ENCODE measurements at places on chromosomes 12 and 14.

DNA sequence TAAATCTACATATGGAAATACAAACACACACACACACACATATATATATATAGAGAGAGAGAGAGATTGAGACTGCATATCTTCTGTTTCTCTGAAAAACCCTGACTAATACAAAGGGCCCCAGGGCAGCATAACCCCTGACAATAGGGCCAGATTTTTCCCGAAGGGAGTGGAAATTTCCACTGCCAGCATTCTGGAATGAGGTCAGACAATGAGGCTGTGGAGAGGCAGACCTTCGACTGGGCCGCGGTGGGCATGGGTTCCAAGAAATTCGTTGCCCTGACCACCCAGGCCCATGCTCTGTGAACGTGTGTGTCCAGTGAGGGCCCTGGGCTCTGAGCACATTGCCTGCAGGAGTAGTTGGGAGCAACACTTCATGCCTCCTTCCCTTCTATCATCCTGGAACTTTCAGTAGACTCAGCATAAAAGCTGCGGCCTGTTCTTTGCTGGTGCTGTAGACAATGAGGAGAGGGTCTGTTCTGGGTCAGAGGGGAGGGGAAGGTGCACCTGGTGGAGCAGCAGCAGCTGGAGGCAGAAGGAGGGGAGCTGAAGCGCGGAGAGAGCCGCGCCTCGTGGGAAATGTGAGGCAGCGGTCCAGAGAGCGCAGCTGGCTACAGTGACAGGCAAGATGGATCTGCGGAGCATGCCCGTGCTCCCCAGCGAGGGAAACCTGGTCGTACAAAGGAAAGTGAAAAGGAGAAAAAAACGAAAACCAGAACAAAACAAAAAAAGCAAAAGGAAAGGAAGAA lies 25.6 kb upstream of the CCDC60 start:
- no peak for DNase-seq

GRCh38 chr14:33450416-33450815 lies 500.5 kb downstream of the EGLN3 start:
- DNase-seq, result no peak

DNA sequence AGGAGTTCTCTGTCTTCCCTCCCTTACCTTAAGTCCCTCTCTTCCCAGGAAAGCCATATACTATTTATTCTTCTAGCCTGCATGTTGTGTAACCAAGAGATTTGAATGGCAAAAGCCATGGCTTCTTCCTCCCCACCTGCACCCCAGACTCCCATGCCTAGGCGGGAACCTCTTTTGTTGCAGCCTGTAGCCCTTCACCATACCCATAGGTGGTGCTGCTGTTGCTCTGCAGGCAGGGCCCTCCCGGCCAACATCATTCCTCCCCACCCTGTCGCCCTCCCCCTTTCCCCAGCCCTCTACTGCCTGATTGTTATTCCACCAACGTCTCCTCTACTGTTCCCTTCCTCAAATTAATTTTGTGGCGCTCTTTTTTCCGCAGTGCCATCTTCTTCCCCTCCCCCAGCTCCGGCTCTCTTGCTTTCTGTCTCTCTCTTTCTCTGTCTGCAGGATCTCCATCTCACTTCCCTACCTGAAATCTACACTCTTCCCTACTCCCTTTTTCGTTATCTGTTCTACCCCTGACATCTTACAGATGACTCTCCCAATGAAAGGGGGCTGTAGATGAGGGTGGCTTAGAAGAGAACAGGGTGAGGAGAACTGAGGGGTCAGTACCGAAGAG lies 13.8 kb downstream of the NGDN start:
- DNase-seq, result no peak

- DNase-seq, result no peak
These were observed 72.3 kb downstream of the METTL25 start for GRCh38 chr12:82430541-82431145.

GRCh38 chr12:87406926-87407325 lies 622.3 kb downstream of the C12orf50 start:
- DNase-seq, result no peak

DNA sequence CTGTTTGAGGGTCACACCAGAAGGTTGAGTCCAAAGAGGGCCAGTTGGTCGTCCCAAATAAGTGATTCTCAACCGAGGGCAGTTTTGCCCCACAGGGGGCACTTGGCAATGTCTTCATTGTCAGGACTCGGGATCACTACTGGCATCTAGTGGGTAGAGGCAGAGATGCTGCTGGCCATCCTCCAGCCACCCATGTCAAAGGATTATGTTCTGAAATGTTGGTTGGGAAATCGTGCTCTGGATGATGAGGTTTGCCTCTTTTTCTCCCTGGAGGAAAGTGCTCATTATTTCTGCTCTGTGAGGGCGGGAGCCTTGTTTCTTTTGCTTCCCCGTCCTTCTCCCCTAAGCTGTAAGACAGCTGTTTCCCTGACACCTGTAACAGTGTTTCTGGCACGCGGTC lies 3.6 kb downstream of the ZNF839 start:
- DNase-seq, result peak; percentile 56

GRCh38 chr12:27549801-27550652 lies 26.0 kb downstream of the PPFIBP1 start:
- peak; percentile 89 for DNase-seq

DNA sequence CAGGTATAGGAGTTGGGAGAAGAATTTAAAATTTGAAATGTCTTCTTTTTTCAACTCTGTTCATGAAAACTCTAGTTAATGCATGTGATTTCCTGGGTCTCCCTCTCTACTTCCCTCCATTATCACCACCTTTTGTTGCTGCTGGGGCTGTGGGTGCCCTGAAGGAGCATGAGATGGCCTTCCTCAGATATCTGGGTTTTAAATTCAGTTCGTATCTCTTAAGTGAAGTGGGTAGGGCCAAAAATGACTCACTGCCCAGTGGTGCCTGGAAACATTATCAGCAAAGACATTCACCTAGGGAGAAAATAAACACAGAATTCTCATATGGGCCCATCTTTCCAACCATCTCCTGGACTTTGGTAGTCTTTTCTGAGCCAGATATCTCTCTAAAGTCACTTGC lies 234.9 kb upstream of the PLEKHG7 start:
- DNase-seq, result no peak

GRCh38 chr14:100611811-100612480 lies 24.7 kb upstream of the BEGAIN start:
- DNase-seq, result no peak

DNA sequence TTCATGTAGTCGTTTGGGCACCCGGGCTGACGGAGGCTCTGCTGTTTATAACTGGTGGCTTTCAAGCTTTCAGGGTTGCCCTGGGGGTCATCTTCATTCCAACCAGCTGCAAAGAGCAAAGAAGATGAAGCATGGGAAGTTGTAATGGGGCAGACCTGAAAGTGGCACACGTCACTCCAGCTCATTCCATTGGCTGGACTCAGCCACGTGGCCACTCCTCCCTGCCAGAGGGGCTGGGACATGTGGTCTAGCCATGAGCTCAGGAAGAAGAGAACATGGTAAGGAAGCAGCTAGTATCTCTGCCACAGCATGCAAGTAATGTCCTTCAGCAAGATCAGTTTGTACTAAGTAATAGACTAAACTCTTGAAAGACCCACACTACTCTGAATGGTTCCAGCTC lies 51.7 kb upstream of the FERMT2 start:
- no peak for DNase-seq

GRCh38 chr14:71555654-71556559 lies 376.3 kb upstream of the RGS6 start:
- no peak for DNase-seq

DNA sequence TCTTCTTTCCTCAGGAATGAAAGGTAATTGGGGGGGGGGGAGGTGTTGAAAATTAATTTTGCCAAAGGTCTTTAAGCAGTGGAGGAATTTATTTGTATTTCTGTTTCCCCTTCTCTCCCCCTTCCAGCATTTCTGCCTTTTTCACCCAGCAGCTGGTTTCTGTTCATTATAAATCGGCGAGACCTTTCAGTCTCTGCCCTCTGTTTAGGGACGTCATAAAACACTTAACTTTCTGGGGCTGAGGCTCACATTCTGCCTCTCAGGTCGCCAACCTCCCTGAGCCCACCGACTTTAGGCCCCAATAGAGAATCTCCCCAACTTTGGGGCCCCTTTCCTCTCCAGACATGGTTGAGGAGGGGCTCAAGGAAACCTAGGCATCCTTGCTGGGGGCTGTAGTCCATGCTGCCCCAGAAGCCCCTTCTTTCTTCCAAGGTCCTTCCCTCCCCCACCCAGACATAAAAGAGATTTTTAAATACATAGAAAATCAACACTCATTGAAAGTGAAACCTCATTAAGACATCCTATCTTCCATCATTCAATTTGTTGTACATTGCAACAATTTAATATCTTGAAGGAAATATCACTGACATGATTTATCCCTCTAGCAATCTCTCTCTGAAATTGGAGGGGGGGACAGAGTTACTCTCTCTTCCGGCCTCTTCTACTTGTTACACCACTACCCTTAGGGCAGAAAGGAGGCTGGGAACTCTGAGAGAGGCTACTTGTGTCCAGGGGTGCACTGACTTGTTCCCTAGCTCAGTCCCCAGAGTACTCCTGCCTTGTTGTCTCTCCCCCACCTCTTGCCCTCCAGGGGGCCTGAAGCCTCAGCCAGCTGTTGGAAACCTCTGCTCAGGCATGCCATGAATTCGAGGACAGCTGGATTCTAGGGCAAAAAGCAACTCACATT lies 2.5 kb upstream of the HOXC6 start:
- no peak for DNase-seq

DNA sequence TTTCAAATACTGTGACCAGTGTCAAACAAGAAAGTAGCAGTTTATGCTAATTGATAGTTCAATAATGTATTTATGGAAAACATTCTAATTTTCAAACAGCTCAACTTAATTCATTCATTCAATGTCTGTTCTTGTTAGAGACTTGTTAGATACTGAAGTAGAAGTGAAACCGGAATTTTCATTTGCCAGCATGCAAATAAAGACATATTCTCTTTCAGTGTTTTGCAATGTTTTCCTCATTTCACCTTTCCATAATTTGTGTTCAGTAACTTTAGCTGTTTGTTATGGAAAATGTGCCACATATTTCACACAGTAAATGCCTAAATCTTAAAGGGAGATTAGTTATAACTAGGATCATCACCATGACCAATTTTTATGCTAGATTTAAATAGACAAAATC lies 21.2 kb downstream of the TAS2R50 start:
- DNase-seq, result no peak

DNA sequence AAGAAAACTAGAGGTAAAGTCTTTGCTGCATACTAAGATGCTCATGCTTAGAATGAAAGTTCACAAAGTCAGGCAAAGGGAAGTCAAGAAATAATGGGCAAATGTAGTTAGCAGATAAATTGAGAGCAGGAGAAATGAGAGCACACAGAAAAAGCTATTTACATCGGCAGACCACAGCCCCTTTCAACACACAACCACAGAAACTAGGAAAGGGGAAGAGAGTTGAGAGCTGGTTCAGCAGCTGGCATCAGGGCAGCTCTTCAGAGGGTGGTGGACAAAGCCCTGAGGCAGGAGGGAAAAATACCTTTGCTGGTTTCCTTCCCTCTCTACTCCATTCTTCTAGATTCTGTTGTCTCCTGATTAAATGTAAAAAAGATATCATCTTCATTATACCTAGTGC lies 95.4 kb upstream of the ANO4 start:
- DNase-seq, result no peak

DNA sequence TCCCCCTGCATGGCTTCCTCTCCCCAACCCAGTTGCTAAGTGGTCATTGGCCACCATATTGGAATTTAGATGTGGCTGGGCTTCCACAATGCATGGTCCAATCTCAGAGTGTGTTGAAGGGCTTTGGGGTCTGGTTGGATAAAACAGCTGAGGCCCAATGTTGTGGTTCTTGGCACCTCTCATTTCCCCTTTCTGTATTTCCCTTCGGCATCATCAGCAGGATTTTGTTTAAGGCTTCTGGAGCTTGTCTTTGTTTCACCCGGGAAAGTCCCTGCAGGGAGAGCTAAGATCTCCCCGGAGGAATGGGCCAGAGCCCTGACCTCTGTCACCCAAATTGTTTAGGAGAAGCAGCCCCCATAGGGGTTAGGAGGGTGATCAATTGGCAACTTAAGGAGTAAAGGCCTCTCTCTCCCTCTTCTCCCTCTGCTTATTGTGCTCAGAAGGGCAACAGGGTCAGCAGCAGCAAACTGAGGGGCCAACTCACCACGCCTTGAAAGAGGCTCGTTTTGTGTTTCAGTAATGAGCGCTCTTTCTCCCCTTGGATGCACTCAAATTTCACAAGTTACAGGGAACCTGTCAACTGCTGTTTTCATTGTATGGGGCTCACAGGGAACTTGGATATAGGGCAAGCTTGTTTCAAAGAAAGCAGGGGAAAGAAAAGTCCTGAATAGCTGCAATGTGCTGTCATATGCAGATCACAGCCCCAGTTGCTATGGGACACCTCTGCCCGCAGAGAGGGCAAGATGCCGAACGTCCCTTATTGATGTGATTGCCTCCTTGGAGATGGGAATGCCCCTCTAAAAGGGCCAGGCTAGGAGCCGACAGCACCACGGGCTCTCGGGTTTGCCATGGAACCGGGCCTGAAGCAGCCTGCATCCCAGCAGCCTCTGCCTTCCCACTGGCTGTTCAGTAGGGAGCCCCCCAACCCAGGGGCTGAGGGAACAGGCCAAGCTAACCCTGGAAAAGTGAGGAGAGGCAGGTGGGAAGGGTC lies 223.7 kb downstream of the ZFP36L1 start:
- DNase-seq, result no peak

- DNase-seq, result no peak
These were observed 355.3 kb upstream of the FKBP4 start for GRCh38 chr12:2439332-2440100.

- no peak for DNase-seq
These were observed 54.7 kb downstream of the PITPNM2 start for GRCh38 chr12:123096182-123096581.

DNA sequence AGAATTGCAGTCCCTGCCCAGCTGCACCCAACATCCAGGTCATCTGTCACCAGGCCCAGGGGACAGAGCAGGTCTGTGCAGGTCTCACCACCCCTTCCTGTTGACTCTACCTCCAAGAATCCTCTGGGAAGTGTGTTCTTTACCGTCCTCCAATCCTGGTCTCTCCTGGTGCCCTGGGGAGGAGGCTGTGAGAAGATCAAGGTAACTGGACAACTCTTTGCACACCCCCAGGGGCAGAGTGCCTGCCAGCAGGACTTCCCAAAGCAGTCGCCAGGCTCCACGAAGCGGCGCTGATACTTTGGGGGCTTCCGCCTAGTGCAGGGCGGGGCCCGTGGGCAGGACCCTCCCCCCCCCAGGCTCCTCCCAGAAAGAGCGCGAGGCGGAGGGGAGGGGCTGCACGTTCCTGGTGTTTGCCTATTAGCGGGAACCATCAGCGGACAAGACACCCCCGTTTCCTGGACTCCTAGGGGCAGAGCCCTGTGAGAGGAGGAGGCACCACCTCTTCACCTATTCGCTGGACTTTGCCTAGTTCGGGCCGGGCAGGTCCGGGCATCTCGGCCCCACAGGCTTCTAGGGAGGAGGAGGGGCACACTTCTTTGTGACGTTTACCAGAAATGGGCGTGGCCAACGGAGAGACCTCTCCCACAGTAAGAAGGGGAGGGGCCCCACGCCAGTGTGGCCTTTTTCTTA lies 918.0 kb downstream of the AACS start:
- peak; percentile 30 for DNase-seq

GRCh38 chr12:83199069-83199468 lies 512.4 kb downstream of the TMTC2 start:
- DNase-seq, result no peak

GRCh38 chr14:101809671-101810514 lies 48.4 kb downstream of the PPP2R5C start:
- DNase-seq, result peak; percentile 79

Measured in HS-5 (cell line).